HFFc6 (cell line): ENCODE measurements at places on chromosomes 1 and 21.
A peak's percentile ranks its signal among the peaks of the same experiment; 100 is the strongest.

DNA sequence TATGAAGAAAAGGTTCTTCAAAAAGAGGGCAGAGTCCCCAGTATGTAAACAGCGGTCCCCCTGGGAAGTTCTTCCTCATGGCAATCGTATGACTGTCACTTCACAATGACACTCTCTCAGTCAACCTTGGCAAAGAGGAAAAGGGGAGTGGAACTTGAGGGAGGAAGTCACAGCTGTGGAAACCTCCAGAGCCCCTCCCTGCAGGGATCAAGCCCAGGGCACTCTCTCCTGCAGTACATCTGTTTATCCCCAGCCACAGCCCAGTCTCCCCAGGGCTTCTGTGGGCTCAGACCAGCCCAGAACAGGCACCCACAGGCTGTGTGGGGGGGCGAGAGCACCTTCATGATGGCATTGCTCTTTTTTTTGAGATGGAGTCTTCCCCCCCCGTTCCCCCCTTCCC is 2.0 kb downstream of the ATP13A2 start:
- no peak for DNase-seq

GRCh38 chr1:102640872-102641271 is 467.4 kb downstream of the COL11A1 start:
- no peak for DNase-seq

- DNase-seq, result peak; percentile 60
Observed at GRCh38 chr1:109091839-109092193, 1.3 kb downstream of the TMEM167B start.

- no peak for DNase-seq
Observed at GRCh38 chr21:44405091-44405947, 50.0 kb upstream of the LRRC3 start.

GRCh38 chr1:10398278-10398733 is 558 bp upstream of the PGD start:
- DNase-seq, result no peak

DNA sequence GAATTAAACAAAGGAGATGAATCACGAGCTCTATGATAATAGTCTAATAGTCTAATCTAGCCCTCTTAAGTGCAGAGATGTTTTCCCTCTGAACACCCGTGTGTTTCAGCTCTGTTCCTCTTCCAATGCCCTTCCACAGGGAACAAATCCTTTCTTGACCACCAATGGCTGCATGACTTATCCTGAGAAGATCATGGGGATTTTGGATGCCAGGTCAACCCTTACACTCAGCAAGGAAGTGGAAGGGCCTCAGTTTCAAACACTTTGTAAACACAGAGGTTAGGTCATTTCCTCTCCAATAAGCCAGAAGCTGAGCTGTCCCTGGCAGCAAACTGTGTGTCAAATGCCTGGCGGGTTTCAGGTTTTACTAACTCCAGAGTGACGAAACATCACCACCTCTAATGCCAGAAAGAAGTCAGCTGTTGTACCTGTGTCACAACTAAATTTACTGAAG is 200.0 kb downstream of the GABPA start:
- DNase-seq, result peak; percentile 92

- DNase-seq, result no peak
Observed at GRCh38 chr1:209064850-209065706, 518.4 kb upstream of the CAMK1G start.

DNA sequence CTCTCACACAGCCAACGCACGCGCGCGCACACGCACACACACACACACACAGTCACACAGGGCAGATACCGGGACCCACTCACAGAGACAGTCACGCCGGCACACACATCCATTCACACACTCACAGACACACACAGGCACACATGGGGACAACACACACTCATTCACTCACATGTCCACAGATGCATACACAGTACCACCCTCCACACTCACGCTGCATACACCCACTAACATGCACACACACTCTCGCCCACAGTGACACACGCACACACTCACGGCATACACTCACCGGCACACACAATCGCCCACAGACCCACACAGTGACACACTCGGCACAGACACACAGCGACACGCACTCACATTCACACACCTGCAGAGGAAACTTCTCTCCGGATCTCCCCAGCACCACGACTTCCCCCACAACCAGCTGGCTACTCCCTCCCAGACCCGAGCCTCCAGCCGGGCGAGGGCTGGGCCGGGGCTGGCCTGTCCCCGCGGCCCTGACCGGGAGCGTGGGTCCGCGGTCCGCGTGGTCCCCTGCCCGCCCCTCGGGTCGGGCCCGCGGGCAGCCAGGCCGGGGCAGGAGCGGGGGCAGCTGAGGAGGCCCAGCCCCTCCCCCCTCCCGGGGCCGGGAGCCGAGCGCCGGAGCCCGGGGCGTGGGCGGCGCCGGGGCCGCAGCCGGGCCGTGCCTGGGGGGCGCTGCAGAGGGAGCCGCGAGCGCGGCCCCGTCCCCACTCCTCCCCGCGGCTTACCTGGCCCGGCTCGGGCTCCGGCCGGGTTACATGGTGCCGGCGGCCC is 552 bp downstream of the DLGAP3 start:
- DNase-seq, result no peak

- DNase-seq, result no peak
Observed at GRCh38 chr1:40817791-40818263, 34.2 kb downstream of the KCNQ4 start.

DNA sequence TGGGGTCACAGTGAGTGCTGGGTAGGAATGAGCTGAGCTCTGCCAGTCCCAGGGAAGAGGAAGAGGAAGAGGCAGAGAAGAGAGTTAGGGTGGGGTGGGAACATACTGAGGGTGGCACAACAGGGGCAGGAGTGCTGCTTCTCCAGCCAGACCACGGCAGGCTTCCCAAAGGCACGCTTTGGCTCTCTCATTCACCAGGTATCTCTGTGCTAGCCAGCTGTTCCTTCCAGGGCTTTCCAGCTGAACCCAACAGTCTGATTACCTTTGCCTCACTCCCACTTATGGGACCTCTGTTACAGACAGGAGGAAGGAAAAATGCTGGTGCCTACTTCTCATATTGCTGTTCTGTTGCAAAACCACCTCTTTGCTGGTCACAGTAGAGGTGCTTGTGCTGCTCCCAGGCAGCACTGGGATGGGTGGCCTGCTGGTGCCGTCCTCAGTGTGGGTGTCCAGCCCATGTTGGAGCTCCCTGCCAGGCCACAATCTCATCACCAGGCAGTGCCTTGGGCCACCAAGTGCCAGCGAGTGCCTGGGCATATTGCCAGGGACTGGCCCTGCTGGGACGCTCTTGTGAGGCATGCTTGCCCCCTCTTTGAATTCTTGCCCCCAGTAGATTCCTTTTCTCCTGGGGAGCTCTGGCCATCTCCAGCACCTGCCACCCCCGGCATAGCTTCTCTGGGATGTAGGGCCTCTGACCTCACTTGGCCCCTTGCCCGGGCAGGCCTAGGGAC is 2.1 kb downstream of the ADORA1 start:
- no peak for DNase-seq

DNA sequence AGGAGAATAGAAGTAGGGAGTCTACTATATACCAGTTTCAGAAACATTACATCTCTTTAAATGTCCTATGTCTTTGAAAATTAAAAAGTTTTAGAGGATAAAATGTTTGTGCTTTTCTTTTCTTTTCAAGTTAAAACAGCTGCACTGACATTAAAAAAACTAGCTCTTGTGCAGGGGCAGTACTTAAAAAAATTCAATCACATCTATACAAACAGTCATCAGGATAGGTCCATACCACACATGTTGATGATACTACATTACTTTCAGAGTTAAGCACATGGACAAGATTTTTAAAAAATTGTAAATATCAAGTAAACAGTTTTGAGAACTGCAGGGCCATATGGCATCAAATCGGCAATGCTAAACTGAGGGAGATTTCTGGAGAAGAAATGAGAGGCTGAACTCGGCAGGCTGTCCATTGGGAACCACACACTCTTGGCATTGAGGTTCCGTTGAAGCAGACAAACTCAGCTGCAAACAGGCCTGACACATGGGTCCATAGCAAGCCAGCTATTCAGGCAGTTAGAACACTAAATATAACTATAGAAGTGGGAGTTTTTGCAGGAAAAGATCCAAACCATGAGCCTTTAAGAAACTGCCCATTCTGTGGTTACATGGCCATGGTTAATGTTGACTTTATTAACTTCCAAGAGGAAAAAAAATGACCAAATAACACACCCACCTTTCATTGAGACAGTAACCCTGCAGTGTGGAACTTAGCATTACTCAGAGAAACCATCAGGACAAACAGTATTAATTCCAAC is 84.5 kb upstream of the BCL10 start:
- DNase-seq, result peak; percentile 41
